NCI-H146 (cell line): ENCODE measurements at places on chromosomes 2 and 18.

DNA sequence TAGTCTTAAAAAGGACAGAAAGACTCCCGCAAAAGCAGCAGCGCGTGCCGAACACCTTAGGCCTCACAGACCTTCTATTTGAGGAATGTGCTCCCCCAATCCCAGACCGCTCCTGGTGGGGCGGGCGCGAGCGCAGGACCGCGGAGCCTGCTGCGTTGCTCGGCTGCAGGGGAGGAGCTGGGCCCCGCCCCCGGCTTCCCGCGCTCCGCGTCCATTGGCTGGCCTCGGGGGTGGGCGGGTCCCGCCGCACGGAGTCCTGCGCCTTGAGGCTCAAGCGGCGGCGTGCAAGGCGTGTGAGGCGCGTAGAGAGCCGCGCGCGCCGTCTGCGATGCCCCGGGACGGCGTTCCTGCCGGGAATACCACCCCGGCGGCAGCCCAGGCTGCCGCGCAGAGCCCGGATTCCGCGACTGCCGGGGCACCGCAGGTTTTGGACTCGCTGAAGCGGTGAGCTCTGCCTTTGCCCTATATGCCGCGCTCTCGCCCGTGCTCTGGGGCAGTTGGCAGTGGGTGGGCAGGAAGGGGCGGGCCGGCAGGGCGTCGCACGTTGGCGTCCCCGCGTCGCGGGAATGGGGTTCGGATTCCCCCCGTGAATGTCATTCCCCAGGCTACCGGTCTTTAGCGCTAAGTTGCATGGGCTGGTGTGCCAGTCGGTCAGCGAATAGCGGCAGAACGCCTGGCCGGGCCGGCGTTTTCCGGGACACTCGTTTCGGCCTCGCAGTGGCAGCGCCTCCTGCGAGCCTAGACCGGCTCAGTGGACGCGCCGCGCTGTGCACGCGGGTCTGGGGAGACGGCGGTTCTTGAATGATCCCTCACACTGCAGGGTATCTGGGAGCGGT is 49.6 kb upstream of the PAIP2B start:
- DNase-seq: peak; percentile 91

GRCh38 chr18:34884436-34884835 is 156.8 kb upstream of the MAPRE2 start:
- DNase-seq: no peak

DNA sequence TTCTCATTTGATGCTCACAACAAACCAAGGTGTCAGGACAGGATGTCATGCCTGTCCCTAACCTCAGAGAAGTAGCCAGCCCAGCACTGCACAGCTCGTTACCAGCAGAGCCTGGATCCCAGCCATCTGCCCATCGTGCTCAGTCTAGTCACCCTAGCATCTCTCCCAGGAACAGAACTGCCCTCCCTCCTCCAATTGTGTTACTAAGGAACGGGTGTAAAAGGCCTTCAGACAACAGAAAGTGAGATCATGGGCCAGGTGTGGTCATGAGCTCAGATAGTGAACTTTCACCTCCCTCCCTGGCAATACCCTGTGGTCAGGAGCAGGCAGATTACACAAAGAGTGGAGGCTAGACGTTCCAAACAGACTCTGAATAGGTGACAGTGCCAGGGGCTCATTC is 111.8 kb upstream of the PPP1CB start:
- peak; percentile 74 for DNase-seq

DNA sequence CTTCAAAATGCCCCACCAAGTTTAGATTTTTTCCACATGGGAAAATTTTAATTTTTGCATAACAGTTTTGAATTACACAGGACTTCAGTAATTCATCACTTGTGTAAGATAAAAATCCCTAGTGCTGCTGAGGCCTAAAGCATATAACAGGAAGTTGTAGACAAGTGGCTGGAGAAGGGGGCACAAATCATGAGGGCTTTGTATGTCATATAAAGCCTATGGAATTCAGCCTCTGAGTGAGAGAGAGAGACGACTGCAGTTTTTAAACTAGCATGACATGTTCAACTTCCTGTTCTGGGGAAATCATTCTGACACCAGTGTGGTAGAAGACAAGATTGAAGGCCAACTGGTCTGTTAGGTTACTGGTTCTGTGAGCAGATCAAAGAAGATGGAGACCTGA is 187.3 kb upstream of the CHST9 start:
- DNase-seq: no peak

GRCh38 chr18:57776767-57777166 is 26.3 kb downstream of the ATP8B1 start:
- no peak for DNase-seq

- DNase-seq: no peak
Observed at GRCh38 chr18:13302457-13303225, 84.1 kb downstream of the LDLRAD4 start.

DNA sequence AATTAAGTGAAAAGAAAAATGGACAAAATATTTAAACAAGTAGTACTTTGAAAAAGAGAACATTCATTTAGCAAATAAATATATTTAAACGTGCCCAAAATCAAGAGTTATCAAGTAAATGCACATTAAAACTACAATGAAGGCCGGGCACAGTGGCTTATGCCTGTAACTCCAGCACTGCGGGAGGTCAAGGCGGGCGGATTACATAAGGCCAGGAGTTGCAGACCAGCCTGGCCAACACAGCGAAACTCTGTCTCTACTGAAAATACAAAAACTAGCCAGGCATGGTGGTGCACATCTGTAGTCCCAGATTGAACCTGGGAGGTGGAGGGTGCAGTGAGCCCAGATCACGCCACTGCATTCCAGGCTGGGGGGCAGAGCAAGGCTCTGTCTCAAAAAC is 9.8 kb downstream of the STAM2 start:
- DNase-seq: no peak

DNA sequence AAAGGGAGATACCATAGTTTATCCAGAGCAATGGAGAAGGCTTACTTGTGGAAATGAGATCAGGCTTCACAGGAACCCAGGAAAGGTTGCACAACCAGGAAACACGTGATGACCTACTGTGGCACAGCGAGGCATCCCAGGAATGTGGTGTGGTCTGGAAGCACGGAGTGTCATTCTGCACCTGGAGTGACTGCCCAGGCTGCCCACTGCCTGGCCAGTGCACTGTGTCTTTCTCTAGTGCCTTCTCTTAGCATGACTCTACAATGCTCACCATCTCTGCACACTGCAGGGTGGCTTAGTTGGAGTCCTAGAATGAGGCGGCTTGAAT is 48.9 kb downstream of the CHST9 start:
- no peak for DNase-seq
